ENCODE measurements at places on chromosomes 4 and X.

GRCh38 chr4:91317434-91317833 is 986.3 kb upstream of the GRID2 start:
- no peak for DNase-seq

DNA sequence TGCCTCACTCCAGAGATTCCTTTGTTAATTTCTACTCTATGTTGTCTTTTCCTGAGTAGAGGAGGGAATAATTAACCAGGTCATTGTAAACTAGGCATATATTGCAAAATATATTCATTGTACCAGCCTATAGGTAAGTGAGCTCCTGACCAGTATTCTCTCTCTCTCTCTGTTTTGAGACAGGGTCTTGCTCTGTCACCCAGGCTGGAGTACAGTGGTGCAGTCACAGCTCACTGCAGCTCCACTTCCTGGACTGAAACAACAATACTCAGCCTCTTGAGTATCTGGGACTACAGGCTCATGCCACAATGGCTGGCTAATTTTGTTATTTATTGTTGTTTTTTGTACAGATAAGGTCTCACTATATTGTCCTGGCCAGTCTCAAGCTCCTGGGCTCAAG is 198.3 kb downstream of the ARAP2 start:
- DNase-seq = no peak

- no peak for DNase-seq
Measured at GRCh38 chr4:38610966-38611431, 53.0 kb upstream of the KLF3 start.

- DNase-seq = no peak
Measured at GRCh38 chrX:46961574-46962283, 49.5 kb downstream of the JADE3 start.

GRCh38 chr4:97411356-97411755 is 731.9 kb downstream of the STPG2 start:
- no peak for DNase-seq

DNA sequence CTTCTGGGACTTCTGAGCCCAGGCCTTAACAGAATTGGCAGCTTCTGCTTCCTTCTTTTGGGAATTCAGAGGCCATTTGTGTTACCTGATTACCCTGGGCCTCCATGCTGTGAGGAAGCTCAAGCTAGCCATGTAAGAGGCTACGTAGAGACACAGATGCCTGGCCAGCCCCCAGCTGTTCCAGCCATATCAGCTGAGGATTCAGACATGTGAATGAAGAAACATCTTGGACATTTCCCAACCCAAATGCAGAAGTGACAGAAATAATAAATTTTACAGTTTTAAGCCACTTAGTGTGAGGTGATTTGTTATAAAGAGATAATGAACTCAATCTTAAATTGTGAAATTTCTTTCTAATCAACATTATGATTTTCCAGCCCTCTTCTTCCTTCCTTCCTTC is 18.7 kb upstream of the ZNF827 start:
- no peak for DNase-seq

DNA sequence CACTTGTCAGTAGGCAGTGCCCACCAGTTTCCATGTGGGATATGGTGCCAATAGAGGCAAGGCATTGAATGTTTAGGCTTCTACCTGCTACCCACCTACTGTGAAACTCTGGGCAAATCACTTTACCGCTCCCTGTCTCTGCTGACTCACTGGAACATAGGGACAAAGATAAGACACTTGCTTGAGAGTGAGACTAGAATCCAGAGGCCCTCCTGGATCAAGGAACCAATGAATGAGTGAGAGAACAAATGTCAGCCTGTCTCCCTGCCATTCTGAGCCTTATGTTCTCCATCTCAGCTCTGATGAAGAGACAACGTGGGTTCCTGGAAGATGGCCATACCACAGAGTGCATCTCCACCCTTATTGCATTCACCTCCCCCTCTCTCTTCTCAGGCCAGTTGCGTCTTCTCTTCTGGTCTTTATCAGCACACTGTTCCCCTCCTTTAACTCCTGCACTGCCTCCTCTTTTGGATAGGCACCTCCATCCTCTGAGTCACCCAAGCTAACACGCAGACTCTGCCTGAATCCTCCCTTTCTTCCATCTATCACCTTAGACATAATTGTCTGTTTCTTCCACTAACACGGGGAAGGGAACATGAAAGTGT is 15.4 kb upstream of the PRRG3 start:
- no peak for DNase-seq

DNA sequence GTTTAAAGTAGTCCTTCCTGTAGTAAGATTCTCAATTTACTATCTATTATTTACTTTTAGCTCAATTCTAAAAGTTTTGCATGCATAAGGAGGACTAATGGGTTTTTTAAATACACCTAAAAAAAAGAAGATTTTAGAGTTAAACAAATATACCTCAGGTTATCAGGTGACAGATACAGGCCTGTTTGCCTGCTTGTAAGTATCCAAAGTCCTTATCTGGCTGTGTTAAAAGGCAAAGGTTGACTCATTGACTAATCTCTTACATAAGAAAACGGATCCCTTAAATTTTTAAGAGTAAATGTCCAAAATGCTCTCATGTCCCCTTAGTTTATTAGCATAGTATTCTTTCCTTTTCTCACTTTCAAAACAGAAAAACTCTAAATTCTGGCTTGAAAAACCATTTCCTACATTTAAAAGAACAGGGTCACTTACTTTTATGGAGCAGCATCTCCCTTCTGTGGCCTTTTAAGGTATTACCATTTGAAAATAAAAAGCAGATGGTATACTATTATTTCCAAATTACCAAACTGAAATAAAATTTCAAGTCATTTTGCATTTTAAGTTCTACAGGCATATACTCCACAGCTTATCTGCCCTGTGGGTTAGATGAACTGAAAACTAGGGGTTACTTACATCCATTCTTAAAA is 4.5 kb downstream of the CBR4 start:
- no peak for DNase-seq

DNA sequence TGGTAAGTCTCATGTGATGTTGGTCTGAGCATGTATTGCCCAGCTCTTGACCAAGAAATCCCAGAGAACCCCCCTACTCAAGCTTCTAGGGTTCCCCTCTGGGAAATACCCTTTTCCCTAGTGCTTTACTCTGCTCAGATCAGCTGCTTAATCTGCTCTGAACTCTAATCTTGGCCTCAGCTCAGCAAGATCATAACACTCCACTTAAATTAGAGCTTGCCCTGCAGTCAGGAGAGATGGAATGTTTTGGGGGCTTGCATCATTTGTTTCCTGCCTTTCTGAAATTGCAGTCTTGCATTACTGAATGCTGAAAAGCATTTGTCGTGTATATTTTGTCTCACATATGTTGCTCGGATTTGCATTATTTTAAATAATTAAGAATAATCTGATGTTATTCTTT is 1153.6 kb downstream of the FSTL5 start:
- no peak for DNase-seq

- no peak for DNase-seq
Measured at GRCh38 chr4:26319949-26320537, 771 bp upstream of the RBPJ start.

GRCh38 chr4:4852591-4853362 is 6.7 kb upstream of the MSX1 start:
- DNase-seq = no peak

DNA sequence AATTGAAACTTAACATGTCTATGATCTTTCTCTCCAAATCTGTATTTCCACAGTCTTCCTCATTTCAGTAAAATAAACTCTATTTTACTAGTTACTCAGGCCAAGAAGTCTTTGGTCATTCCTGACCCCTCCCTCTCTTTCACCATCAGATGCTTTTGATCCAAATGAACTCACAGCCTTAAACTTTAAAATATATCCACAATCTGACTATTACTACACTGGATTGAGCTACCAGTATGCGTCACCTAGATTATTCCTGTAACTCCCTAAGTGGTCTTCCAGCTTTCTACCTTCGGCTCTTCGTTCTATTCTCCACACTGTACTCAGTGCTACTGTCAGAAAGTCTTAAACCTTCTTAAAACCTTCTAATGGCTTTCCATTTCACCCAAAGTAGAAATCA is 195.1 kb downstream of the FBXW7 start:
- DNase-seq = no peak

- no peak for DNase-seq
Measured at GRCh38 chr4:110059556-110060191, 138.7 kb downstream of the ELOVL6 start.

- DNase-seq = no peak
Measured at GRCh38 chr4:8690216-8691150, 97.9 kb downstream of the CPZ start.

DNA sequence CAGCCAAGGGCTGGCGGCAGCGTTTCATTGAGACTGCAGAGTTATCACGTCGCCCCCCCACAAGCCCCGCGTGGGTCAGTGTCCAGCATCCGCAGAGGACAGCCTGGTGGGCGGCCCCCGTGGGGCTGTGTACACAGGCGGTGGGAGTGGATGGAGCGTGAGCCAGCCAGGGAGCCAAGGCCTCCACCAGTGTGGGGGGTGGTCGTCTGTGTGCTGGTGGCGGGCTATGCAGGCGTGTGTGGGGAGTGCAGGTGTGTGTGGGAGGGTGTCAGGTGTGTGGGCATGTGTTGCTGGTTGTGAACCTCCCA is 56.5 kb upstream of the NKX1-1 start:
- DNase-seq = no peak

DNA sequence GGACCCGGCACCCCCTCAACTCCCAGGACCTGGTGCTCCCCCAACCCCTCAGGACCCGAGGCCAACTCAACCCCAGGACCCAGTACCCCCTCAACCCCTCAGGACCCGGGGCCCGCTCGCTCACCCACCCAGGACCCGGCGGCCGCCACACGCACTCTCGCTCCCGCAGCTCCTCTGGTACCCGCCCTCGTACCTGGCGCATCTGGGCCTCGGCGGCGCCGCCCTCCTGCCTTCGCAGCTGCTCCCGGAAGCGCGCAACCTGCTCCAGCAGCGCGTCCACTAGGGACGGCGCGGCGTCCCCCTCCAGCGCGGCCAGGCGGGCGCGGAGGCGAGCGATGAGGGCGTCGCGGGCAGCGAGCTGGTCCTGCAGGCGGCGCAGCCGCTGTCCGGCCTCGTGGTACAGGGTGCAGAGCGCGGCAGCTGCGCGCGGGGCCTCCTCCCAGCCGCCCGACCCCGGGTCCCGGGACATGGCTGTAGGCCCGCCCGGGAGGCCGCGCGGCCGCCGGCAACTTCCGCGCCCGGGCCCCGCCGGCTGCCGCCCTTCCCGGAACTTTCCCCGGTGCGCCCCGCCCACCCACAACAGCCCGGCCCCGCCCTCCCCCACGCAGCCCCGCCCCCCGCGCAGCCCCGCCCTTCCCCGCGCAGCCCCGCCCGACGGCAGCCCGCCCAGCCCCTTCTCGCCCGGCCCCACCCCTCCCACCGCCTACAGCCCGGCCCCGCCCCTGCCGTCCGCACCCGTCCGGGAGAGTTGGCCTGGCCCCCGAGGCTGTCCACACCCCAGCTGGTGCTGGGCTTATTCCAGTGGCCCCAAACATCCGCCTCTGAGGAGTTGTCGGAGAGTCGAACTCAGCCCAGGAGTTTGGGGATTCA is at the start of gene TNIP2:
TSS of gene TNIP2 (minus strand) at position 516 of the 870 bp plus-strand sequence. CDS start at position 469, 47 bp downstream.
- no peak for DNase-seq

DNA sequence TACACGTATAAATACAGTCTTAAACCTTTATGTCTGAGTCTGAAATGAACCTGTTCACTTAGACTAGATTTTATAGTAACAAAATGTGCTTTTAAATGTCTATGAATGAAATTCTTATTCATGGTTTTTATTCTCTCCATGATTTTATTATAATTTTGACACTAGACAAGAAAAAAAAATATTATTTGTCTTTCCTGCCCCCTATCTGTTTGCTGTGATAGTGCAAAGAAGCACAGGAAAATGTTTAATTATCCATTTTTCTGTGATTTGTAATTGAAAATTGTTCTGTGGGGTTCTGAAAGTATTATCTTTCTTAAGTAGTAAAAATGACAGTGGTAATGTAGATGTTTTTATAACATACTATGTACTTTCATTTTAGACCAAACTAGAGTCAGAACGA is 52.0 kb downstream of the INTS6L start:
- no peak for DNase-seq

All from SHP77 treated with DMSO at 0.1 percent for 48 hours (cell line).